Mesendoderm (in vitro differentiated cells): ENCODE measurements at places on chromosomes 13 and 19.

DNA sequence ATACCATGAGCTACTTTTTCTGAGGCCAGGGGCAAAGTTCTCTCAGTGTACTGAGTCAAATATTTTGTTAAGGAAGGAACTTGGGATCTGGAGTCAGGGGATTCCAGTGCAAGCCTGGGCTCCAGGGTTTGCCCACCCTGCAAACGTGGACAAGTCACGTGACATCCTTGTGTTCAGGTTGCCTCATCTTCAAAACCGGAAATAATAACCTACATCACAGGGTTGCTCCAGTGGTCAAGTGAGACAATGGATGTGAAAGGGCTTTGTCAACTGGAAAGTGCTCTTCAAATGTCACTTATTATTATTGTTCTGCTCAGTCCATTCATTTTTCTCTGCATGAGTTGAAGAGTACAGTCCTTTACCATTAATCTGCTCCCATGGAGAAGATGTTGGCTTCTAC is 414.9 kb downstream of the COG6 start:
- DNase-seq: no peak

DNA sequence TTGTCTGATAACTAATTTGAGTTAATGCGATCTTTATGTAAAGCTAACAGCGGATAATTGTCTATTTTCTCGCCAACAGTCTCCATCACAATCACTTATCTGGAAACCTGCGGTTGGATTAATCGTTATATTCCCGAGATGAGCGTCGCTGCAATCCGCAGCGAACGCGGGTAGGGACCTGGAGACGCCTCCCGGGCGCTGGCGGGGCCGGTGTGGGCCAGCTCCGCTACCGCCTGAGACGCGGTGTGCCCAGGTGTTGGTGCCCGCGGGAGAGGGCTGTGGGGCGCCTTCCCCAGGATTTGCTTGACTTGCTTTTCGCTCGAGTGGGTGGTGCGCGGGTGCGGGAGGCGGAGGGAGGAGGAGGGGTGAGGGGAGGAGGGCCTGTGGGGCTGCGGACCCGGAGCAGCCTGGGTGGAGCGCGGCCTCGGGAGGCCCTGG is 38.3 kb downstream of the SOX1 start:
- no peak for DNase-seq

- no peak for DNase-seq
Measured at GRCh38 chr13:20351281-20352022, 119.3 kb upstream of the GJB6 start.

GRCh38 chr13:102589301-102589822 is 7.4 kb upstream of the TPP2 start:
- no peak for DNase-seq

DNA sequence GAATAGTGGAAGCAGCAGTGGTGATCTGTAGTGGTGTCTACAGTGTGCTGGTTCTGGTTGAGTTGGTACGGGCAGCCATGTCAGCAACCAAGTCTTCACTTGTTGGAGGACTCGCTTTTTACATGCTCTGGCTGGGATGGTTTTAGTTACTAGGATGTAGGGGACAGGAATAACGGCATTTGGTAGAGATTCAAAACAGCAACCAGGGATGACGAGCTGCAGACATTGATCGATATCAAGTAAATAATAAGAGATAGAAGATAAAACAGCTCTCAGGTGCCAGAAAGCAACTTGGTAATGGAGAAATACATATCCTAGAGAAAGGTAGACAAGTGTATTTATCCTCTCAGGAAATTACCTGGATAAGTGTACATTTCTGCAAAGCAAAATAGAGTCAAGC is 84.3 kb downstream of the PCCA start:
- DNase-seq: no peak

DNA sequence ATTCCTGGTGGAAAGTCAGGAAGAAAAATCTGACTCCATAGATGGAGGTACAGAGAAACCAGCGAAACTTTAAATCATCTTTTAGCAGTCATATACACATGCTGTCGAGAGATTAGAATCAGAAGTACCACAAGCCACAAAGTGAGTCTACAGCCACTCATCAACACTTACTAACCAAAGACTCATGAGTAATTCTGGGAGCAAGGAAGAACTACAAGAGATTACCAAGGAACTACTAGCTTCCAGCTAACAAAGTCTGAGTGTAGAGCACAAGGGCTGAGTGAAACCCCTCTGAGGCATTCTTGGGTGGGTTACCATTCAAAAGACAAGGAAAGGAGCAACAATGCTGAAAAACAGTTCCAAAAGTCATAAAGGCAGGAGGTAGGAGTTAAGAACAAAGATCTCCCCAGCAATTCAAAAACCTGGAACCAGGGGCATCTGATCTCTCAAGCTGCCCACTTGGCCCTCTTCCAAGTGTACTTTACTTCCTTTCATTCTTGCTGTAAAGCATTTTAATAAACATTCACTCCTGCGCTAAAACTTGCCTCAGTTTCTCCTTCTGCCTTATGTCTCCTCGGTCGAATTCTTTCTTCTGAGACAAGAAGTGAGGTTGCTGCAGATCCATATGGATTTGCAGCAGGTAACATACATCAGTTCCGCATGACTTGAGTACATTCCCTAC is 13.0 kb downstream of the RBM26 start:
- no peak for DNase-seq

DNA sequence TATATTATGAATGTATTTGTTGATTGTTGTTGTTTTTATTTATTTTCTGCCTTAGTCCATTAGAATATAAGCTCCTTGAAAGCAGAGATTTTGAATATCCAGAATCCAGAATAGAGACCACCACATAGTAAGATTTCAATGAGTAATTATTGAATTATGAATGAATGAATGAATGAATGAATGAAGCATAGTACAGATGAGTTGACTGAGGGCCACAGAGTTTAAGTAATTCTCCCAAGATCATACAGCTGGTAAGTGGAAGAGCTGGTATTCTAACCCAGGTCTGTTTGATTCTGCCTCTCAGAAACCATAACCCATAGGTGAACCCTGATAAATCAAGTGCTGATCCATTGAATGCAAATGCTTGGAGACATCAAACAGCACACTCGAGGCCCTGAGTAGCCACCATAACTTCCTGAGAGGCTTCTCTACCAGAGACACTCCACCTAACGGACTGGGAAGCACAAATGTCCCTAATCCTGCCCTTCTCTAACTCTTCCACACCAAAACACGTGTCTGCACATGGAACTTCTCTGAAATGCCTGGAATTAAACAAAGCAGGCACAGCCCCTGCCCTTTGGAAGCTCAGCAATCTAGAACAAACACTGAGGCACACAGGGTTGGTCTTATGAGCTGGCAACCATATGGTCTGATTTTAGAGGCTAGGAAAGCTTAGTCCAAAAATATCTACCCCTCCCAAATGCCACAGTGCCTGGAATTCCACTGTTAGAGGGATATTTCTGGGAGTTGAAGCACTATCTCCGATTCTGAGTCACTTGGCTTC is 190.1 kb downstream of the FOXO1 start:
- DNase-seq: no peak

GRCh38 chr13:22128441-22129408 is 457.9 kb downstream of the FGF9 start:
- no peak for DNase-seq

DNA sequence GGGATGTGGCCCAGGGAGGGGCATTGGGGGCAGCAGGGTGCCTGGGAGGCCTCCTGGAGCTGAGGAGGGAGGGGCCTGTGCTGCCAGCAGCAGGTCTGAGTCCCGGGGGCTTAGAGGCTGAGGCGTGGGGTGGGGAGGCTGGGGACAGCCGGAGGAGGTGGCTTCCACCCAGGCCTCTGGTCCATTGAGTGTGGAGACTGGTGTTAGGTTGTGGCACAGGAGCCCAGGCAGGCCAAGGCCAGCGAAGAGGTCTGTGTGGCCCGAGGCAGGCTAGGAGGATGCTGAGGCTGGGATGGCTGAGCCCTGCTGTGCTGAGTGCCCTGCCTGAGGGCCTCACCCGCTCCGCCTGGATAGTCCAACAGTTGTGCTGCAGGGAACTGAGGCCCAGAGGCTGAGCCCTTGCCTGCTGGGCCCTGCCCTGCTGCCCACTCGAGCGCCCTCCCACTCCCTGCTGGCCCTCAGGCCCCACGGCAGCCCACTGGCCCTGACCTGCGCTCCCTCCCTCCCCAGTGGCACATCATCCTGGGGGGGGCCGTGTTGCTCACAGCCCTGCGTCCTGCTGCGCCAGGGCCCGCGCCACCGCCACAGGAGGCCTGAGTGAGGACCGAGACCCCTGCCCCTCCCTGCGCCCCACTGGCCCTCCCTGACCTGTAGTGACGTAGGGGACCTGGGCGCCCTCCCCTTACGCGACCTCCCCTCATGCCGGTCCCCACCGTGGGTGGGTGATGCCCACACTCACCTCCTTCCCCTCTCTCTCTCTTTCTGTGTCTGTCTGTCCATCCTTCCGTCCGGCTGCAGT is 4.9 kb upstream of the GARIN5A start:
- DNase-seq: no peak

DNA sequence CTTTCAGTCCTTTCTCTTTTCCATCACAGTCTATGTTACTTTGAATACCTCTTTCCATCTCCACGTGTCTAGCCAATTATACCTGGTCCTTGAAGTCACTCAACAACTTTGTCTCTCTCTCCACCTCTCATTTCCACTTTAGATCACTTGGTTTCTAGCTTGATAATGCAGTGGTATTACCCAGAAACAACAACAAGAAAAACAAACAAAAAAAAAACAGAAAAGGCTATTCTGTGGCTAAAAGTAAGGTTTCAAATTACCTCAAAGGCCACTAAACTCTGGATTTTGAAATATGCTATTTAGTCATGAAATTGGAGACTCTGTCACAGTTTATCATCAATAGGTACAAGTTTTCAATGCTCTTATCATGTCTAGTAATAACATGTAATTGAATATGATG is 184.8 kb downstream of the PCDH9 start:
- no peak for DNase-seq

- peak; percentile 40 for DNase-seq
Measured at GRCh38 chr19:16153582-16154336, 10.3 kb downstream of the HSH2D start.

DNA sequence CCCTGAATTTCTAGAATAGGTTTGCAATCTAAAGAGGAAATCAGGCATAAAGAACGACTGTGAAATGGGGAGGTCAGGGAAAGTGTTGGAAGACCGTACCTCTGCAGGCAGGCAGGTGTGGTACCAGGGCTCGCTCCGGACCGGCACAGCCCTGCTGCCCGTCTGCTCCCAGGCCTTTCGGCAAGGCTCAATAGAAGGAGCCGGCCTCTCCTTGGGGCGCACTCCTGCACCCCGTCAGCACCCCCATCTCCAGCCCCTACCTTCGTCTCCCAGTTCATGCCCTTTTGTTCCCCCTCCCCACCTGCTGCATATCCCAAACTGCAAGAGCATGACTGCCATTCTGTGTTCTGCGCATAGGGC is 139.8 kb upstream of the SOX1 start:
- DNase-seq: no peak

GRCh38 chr13:40672765-40673397 is 6.4 kb upstream of the FOXO1 start:
- DNase-seq: no peak

DNA sequence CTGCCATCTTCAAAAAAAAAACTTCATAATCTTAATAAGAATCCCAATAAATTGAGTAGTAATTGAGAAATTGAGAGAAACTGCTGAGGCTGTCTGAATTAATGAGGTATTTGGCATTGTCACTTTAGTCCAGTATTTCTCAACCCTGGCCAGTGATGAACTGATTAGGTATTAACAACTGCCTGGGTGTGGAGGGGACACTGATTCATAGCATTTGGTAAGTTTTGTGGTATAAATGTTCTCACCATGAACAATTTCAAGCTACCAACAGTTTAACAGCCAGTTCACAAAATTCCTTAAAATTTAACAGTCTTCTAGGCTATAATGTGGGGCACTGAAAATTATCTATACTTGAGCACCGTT is 18.3 kb downstream of the GPC6 start:
- no peak for DNase-seq
